ENCODE measurements at places on chromosomes 6 and 20.

- DNase-seq = no peak
These were observed 13.5 kb upstream of the FKBP1C start for GRCh38 chr6:63197741-63198140.

DNA sequence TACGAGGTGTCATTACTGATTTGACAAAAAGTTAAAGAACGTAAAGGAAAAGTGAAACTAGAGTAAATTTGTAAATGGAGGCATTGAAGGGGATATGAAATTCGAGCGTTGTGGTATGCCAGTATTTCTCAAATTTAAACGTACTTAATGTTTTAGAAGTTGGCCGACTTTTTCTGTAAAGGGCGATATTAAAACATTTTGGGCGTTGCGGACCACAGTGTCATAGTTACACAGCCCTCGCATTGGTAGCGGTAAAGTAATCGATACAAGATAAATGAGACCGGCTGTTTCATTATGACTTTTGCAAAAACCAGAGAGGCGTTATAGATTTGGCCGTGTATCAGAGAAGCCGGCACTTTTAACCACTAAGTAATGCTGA, 39.6 kb downstream of the OR2B2 start:
- no peak for DNase-seq

DNA sequence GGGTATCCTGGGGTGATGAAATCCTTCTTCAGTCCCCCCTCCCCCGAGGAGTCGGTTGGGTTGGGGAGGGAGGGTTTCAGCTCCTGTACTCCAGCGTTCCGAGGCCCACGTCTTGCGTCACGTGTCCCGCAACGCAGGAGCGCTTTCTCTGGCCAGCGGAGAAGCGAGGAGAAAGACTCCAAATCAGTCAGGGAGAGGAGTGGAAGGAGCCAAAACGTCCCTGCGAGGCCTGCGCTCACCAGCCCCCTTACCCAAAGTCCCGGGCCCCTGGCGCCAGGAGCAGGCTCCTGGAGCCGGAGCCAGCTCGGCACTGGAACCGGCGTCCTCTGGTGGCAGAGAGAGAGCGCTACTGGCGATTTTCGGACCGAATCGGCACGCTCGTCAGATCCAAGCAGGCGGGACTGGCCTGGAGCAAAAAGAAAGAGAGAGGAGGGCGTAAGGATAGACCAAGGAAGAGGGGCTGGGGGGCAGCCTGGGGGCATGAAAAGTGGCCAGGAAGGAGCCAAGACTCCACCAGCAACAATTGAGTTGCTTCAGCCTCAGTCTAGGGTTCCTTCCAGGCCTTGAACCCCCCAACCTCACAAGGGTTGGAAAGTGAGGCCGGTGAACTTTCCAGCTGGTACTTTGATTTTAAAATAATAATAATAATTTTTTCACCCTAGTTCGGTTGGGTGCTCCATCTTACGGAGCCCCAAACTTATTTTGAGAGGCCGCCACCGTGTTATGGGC, at the start of gene GNAS:
Gene GNAS, plus strand, starts transcription at position 174 of the 729 bp plus-strand sequence.
- no peak for DNase-seq

- no peak for DNase-seq
These were observed 106.7 kb downstream of the GPX5 start for GRCh38 chr6:28632326-28632851.

- DNase-seq = peak; percentile 31
These were observed 10.9 kb downstream of the ABT1 start for GRCh38 chr6:26607434-26608230.

DNA sequence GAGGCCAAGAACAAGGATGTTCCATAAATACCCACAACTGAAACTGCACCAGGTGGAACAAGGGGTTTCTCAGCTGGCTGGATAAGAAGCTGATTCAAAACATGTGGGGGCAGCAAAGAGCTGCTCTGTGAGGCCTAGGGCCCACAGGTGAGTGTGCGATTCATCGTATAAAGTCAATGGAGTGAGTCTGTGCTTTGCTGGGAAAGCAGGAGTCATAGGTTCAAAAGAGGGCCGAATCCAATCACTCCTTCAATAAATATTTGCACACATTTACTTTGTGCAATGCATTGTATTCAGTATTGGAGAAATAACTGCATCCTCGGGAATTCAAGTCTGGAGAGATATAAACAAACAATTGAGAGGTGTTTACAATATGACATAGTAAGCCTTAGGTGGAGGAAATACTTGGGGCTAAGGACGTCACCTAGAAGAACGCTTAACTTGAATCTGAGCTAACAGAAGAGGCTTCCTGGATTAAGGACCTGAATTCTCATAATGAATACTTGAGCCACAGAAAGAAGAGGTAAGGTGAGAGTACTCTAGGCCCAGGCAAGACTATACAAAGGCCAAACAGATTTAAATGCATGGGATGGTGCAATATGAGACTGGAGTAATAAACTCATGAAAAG, 83.7 kb upstream of the TMEM30A start:
- DNase-seq = no peak

GRCh38 chr6:44045672-44046015, 81.6 kb downstream of the MRPL14 start:
- DNase-seq = peak; percentile 42

- no peak for DNase-seq
These were observed 255.4 kb downstream of the OGFRL1 start for GRCh38 chr6:71544028-71544427.

DNA sequence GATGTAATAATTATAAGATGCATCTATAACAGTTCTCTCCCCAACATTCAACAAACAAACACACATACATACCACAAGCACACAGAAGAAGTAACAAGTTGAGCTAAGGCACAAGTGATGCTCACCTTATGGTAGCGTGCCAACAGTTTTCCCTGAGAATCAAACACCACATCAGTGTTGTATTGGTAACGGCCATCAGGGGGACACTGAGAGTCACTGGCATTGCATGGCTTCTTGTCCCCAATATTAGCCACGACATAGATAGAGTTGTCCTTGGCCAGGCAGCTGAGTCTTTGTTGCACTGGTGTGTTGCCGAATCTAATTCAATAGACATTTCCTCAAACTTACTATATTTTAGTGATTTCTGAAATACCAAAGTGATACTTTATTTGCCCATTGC, 14.8 kb upstream of the VNN1 start:
- DNase-seq = no peak

- no peak for DNase-seq
These were observed 131.2 kb upstream of the THEMIS start for GRCh38 chr6:128032042-128032441.

DNA sequence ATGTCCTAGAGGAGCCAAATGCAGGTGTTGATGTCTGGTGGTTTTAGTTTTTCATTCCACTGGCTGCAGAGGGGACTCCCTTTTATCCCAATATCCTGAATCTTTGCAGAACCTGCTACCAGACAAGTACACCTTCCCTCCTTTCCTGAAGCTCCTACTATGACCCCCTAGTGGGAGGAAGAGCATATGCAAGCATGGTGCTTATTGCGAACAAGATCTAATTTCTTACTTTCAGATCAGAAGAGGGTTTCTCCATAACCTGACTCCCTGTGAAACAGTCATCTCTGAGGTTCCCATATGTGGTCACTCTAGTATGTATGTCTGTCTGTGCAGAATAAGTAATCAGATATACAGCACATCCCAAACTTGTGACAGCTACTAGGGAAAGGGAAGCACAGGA, 277.2 kb downstream of the ARHGAP18 start:
- no peak for DNase-seq

DNA sequence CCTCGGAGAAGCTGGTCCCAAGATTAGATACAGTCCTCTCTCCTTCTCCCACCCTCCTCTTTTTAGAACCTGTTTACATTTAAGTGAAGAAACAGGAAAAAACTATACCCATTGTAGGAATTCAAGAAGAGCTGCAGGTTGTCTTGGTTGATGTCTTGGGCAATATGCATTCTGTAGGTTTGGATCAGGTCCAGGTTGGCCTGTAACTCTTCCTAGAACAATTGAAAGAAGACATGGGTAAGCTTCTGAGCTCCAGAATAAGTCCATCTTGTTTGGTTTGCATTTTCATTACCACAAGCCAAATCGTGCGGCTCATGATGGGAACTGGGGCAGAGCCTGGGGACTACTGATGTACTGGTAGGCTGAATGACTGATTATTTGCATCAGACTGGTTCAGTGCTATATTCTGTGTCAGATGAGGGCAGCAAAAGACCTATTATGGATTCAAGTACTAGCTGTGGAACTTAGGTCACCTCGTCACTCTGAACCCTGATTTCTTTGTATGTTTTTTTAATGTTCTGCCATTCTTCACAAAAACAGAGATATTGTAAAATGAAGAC, 20.3 kb upstream of the SLA2 start:
- peak; percentile 19 for DNase-seq

- no peak for DNase-seq
These were observed 112.4 kb upstream of the ZNF217 start for GRCh38 chr20:53706008-53706465.

DNA sequence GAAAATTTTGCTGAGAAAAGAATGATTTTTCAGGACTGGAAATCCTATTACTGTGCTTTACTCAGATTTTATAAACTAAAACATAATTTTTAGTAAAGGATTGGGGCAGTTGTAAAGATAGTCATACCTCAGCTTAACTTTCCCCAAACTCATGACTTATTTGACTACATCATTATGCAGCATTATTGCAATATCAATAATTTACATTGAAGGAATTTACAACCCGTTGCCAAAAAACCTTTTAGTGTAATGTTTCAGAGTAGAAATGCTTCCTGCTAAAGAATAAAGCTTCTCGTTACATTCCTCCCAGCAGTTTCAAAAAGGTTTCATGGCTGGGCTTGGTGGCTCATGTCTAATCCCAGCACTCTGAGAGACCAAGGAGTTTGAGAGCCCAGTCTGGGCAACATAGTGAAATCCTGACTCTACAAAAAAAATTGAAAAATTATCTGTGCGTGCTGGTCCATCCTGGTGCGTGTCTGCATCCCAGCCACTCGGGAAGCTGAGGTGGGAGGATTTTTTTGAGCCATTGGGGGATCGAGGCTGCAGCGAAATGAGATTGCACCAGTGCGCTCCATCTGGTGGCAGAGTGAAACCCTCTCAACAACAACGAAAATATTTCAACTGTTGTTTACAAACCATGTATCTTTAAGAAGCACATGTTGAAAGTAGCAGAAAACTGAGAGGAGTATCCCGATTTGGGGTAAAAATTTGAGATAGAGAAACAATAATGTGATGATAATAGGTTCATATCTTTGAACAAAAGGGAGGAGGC, 4.4 kb downstream of the AMD1 start:
- DNase-seq = peak; percentile 43

DNA sequence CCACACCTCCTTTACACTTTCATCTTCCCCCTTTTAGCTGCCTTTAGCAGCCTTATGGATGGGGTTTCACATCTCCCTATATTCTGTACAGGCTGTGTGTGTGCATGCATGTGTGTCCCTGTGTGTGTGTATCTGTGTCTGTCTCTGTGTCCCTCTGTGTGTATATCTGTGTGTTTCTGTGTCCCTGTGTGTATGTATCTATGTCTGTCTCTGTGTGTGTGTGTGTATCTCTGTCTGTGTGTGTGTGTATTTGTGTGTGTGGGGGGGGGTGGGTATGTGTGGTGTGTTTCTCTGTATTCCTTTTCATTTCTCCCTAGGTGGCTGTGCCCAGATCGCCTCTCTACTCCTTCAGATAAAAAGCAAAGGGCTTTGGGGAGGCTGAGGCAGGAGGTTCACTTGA, 52.2 kb upstream of the CD83 start:
- no peak for DNase-seq

DNA sequence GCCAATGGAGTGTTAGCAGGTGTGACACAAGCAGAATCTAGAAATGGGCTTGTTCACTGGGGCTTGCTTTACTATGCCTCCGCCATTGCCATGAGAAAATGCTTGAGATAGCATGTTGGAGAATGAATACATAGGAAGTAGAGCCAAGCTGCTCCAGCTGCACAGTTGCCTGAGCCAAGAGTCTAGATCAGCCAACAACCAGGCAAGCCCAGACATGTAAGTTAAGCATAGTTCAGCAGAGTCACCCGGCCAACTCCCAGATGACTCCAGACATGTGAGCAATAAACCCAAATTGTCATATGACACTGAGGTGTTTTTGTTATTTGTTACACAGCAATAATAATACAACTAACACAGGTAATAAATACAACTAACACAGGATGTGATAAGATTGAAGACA, 167.9 kb downstream of the HAO1 start:
- DNase-seq = no peak

DNA sequence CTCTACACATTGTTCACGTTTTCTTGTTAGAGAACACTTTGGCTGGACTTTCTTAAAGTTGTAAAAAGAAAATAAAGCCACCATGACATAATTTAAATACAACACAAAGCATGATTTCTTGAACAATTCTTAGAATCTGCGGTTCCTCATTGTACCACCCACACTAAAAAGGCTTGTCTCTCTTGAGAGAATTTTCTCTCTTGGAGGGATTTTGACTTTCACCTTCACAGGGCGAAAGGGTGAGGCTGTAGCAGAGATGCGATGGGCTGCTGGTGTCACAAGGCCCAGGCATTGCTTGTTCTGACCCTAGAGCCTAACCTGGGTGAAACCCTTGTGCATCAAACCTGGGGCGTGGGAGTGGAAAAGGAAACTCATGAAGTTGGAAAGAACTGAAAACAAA, 122.7 kb upstream of the RIPOR2 start:
- no peak for DNase-seq

DNA sequence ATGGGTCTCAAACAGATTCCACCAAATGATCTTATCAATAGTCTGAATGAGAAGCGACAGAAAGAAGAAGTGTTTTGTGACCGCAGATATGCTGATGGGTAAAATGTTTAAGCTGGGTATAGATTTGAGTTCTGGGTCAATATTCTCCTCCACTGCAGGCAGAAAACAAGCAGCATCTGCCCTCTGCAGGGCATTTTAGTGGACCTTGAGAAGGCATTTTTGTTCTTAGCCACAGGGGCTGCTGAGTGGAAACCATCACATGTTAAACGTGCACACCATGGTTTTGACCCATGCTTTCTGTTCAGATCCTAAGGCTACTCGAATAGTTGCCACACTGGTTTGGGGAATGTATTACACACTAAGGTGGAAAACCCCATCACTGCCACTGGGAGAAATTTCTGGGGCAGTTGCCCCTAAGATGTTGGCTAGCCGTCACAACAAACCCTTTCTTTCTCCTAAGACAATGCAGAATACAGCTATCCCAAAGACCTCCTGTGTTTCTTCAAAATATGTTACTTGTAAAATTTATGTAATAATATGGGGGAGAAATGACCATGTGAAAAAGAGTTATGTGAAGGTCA, 5.5 kb downstream of the POU3F2 start:
- no peak for DNase-seq

GRCh38 chr6:96837081-96837971, at the start of gene GPR63:
GPR63 (minus strand) TSS chr6:96837477; CDS start chr6:96799731, 37,746 bp downstream.
- peak; percentile 42 for DNase-seq

DNA sequence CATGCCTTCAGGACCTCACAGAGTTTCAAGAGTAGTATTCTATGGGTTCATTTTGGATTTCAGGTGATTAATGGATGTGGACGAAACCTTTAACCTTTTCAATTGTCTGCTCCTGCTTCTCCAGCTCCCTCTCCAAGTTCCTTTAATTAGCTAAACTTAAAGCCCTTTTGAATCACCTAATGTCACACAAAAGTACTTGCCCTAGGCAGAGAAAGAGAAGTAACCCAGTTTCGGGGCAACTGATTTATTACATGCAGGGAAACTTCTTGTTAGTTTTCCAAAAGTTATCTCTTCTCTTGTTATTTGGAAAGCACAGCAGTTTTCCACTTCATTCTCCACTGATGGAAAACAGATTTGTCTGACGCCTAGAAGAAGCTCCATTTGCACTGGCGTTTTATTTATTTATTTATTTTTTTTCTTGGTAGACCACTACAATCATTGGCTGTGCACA, 407.7 kb upstream of the JARID2 start:
- DNase-seq = no peak

GRCh38 chr20:23019403-23019802, 15.7 kb upstream of the SSTR4 start:
- DNase-seq = no peak

- no peak for DNase-seq
These were observed 34.3 kb downstream of the SIRPA start for GRCh38 chr20:1929460-1929859.

- no peak for DNase-seq
These were observed 154.7 kb upstream of the RIN2 start for GRCh38 chr20:19603376-19603750.
